Putamen (tissue), 1 donor: ENCODE measurements at places on chromosomes 1 and 21.
A peak's percentile ranks its signal among the peaks of the same experiment; 100 is the strongest.

GRCh38 chr1:90220941-90221693, 226.2 kb downstream of the ZNF326 start:
- no peak for DNase-seq

GRCh38 chr1:23449958-23450357, 25.4 kb upstream of the TCEA3 start:
- DNase-seq, result no peak

- DNase-seq, result peak; percentile 68
These were observed 552 bp downstream of the PLD5 start for GRCh38 chr1:242523719-242524570.

- DNase-seq, result no peak
These were observed 20.2 kb downstream of the DHRS3 start for GRCh38 chr1:12597792-12598191.

GRCh38 chr21:27366036-27366435, 399.1 kb upstream of the ADAMTS5 start:
- no peak for DNase-seq

- DNase-seq, result no peak
These were observed 107.8 kb downstream of the DISC1 start for GRCh38 chr1:231734417-231734816.

DNA sequence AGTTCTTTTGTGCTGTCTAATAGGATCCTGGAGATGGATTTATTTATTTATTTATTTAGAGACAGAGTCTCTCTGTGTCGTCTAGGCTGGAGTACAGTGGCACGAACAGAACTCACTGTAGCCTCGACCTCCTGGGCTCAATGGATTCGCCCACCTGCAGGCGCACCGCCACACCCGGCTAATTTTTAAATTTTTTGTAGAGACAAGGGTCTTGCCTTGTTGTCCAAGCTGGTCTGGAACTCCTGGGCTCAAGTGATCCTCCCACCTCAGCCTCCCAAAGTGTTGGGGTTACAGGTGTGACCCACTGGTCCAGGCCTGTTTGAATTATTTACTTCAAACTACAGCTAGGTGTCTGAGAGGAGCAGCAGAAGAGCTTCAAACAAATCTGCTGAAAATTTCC, 9.6 kb upstream of the SPEN start:
- no peak for DNase-seq

GRCh38 chr21:25557180-25557579, 50.1 kb downstream of the MRPL39 start:
- DNase-seq, result no peak

GRCh38 chr21:43692949-43693348, 26.0 kb upstream of the PDXK start:
- no peak for DNase-seq

- DNase-seq, result peak; percentile 95
These were observed at the start of gene RNU5D-1 for GRCh38 chr1:44730741-44731512. Gene RNU5D-1, minus strand, starts transcription at chr1:44731170.

- no peak for DNase-seq
These were observed 413.4 kb upstream of the BEND5 start for GRCh38 chr1:49190138-49190537.

DNA sequence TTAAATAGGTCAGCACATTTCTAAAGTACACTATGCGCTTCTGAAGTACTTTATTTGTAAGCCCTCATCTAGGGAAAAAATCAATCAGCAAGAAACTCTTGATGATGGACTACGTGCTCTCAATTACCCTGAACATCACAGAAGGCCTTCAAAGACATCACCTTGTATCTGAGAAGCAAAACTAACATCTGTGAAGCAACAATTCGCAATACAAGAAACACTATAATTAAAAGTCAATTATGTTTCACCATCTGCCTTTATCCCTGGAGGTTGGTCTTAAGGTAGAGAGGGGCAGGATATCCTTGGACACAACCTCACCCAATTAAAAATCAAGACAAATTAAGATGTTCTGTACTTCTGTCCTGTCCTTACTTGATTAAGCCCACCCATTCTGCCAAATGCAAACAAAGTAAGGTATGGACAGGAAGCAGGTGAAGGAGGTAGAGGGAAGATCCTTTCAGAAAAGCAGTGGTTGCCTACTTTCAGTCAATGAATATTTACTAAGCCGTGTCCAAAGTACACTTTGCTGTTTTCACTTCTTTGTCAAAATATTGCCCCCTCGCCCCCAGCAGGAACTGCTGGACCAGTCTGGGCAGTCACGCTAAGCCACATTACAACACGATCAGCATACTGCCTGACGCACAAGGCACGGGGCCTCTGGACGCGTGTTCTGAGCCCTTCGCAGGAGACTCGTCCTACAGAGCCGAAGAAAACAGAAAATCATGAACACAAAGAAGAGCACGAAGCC, 887 bp downstream of the SLC19A2 start:
- peak; percentile 39 for DNase-seq

DNA sequence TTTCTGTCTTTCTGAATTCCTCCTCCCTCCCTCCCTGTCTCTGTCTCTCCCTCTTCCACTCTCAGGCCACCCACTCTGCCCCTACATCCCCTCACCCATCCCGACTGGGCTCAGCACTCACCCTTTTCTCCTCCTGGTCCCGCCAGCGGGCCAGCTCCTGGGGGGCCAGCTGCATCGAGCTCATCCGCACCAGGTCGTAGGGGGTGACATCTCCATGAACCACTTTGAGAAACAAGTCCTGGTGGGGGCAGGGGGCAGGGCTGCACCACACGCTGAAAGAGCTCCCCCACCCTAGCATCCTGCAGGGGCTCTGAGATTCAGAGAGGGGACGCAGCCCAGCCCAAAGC, 17.8 kb downstream of the SPOCD1 start:
- DNase-seq, result no peak

DNA sequence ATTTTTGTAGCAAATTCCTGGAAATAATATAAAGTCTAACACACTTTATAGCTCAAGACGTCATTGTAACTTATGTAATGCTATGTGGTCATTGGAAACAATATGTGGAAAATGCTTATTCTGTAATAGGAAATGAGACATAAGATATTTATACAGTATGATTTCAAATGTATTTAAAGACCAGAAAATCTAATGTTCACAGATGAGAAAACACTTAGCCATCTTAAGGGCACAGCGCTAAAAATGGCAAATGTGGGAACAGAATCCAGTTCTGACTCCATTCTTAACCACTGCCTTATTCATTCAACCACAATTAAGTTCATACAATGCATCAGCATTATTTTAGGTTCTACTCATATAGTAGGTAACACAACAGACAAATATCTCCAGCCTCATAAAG, 12.5 kb downstream of the CSDE1 start:
- no peak for DNase-seq

DNA sequence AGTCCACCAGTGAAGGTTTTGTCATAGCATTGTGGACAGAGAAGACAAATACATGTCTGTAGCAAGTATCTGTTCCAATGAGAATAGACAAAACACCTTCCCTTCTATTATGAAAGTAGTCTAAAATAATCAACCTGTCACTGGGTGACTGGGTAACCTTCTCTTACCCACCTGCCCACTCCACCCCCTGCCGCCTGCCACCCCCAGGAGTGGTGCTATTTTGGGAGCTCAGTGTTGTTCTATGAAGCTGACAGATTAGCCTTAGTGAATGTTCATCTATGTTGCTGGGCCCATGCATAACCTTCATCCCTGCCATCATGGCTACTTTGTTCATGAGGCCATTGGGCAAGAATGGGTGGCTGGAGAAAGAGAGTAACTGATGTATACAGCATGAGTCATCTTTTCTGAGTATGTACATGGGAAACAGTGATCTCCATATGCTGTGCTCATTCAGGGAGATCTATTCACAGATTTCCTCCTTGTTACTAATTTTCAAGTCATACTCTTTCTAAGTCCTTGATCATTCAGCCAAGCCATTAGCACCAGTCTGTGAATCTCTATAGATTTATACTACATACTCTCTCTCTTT, 24.8 kb downstream of the MARK1 start:
- DNase-seq, result peak; percentile 45

DNA sequence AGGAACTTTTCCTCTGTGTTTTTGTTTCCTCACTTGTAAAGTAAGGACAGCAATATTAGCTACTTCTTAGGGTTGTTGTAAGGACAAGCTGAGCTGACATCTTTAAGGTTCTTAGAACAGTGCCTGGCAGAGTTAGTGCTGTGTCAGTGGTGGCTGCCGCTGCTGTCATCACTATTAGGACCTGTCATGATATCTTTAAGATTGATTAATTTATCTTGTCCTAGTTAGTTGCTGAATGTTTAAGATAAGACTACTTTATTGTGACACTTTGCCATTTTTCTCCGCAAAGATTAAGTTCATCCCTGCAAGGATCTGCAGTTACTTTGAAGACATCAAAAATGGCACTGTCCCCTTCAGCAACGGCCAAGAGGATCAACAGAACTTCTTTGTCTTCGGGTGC, 40.1 kb upstream of the GPR88 start:
- DNase-seq, result no peak

GRCh38 chr21:33157303-33157702, 72.4 kb upstream of the IFNAR2 start:
- DNase-seq, result no peak

DNA sequence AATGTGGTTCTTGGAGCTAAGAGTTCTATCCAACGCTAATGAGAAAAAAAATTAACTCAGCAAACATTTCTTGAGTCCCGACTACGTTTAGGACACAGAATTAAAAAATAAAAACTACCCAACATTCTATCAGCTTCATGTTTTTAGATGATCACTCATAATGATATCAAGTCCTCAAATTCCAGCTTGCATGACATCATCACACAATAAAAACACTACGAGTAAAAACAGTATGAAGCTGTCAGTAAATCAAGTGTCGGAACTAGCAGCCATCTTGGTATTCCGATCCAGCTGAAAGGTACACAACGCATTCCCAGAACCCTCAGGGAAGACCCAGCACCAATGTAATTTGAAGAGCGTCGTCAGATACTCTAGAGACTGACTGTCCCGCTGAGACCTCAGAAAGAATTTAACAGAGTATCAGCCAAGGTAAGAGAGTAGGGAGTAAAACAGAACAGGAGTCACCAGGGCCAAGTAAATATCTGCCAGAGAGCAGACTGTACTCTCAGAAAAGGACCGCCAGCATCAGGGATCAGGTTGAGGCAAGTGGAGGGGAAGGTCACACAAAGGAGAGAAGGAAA, 57.0 kb downstream of the NRIP1 start:
- no peak for DNase-seq
